ENCODE measurements at places on chromosomes 7 and 10.

DNA sequence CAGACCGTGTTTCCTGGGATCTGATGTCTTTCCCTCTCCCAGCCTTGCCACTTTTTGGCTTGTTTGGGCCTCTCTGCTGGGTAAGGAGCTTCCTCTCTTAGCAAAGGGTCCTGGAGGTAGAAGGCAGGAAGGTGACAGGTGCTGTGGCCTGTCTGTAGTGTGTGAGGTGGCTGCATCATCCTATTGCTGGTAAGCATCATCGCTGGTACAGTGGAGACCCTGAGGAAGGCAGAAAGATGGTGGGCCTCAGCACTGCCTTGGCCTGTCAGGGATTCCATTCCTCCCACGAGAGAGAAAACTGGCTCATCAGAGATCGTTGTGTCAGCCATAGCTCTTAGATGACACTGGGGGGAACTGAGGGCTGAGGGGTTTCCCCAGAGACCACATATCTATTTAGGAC lies 46.5 kb downstream of the ZMIZ1 start:
- no peak for DNase-seq

- DNase-seq, result no peak
These were observed 81.7 kb downstream of the CD36 start for GRCh38 chr7:80720146-80720545.

DNA sequence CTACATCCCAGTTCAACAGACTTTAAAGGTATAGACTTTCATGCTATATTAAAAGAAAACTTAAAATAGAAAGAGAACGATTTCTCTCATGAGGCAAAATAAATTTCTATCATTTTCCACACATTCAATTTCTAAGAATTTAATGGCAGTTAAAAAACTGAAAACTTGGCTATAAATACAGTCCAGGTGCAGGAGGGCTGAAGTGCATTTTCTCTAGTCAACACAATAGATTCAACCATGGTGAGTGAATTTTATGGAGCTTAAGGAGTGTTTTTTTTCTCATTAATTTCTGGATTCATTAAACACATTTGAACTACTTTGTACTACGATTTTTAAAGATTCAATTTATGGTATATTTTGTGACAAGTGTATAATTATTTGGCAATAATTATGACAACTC lies 240.8 kb upstream of the SLC26A5 start:
- DNase-seq, result no peak

DNA sequence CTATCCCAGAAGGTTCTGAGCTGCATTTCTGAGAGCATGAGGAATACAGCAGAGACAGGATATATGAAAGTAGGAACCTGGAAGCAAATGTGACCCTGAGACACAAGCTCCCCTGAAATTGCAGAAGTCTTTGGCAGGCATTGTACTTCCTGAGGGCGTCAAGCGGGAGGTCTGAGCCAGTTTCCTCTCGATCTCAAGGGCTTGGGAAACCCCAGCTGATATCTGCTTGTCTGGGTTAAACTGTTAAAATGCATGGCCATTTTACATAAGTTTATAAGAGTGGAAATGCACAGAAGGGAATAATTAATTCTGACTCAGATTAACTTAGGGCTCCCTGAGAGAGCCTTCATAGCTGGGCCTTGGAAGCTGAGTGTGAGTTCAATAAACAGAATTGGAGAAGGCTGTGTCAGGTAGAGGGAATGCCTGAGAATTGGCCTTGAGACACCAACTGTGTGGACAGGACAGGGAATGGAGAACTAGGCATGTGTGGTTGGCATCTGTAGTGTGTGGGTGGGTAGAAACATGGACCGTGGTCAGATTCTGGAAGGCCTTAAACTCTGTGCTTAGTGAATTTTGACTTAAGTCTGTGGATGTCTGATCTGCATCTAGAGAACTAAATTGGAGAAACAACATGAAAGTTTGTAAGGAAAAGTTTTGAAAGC lies 53.3 kb downstream of the WIPF3 start:
- no peak for DNase-seq

DNA sequence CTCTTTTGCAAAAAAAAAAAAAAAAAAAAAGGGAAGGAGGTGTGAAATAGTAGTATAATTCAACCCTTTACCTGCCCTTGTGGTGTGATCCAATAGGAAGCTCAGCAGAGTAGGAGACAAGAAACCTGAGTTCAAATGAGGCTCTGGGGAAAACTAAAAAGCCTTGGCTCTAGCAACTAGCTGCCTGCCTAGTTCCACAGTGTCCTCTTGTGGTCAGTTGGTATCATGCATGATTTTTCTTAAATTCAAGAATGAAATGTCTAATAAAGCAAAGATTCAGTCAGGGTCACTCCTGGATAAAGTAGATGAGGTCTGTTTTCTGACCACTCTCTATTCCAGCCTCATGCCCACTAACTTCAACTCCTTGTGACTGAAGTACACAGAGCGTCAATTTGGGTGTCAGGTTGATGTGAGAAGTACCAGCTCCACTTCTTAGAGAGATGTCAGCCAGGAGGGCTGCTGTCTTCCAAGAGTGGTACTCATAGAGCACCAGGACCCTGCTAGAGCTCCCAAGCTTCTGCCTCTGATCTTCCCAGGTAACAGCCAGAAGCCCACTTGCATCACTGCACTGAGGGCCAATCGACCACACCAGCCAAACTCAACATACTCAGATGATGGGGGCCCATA lies 10.5 kb downstream of the LSM5 start:
- DNase-seq, result no peak

- DNase-seq, result no peak
These were observed 72.6 kb downstream of the FAM53B start for GRCh38 chr10:124671486-124672075.

GRCh38 chr10:112842832-112843360 lies 107.2 kb upstream of the TCF7L2 start:
- DNase-seq, result no peak

DNA sequence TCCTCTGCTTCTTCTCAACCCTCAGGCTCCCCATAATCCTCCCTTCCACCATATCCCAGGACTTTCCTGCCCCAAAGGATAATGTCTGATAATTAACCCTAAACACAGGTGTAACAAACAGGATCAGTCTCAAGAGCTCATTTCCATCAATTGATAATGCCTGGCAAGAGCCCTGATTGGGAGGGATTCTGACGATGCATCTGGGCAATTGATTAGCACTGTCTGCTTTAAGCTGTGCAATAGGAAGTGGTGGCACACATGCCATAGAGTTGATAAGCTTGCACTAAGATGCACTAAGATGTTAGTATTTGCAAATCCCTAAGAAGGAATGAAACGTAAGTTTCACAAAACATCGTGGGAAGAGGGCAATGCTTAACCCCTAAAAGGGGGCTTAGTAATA lies 27.4 kb upstream of the EGR2 start:
- no peak for DNase-seq

DNA sequence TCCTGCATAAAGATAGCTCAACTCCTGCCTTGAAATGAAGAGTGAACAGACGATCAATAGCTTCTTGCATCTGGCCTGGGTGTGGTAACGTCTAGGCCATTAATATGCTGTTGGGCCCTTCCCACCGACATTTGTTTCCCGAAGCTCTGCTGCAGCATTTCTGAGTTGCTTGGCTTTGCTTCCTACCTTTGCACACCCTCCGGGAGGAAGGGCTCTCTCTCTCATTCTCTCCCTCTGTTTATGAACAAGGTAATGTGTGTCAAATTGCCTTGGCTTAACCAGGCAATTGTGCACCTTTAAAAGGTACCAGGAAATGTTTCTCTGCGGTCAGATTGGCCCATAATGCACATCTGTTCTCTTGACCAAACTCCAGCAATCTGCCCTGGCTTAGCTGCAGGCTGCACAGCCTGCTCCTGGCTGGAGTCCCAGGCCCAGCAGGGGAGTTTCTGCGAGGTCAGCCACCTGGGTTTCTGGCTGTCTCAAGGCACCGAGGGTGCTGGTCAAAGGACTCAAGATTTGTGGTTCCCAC lies 223.7 kb downstream of the SNX10 start:
- DNase-seq, result no peak

DNA sequence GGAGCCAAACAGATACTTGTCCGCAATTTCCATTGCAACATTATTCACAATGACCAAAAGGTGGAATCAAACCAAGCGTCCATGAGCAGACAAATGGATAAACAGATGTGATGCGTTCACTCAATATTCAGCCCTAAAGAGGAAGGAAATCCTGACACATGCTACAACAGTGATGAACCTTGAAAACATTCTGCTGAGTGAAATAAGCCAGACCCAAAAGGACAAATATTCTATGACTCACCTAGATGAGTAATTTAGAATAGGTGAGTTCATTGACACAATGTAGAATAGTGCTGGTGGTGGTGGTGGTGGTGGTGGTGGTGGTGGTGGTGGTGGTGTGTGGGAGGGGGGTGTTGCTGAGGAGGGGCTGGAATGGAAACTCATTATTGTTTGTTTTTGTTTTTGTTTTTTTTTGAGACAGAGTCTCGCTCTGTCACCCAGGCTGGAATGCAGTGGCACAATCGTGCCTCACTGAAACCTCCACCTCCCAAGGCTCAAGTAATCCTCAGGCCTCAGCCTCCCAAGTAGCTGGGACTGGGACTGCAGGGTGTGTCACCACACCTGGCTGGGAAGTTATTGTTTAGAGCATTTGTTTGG lies 28.6 kb downstream of the SMKR1 start:
- DNase-seq, result peak; percentile 46

DNA sequence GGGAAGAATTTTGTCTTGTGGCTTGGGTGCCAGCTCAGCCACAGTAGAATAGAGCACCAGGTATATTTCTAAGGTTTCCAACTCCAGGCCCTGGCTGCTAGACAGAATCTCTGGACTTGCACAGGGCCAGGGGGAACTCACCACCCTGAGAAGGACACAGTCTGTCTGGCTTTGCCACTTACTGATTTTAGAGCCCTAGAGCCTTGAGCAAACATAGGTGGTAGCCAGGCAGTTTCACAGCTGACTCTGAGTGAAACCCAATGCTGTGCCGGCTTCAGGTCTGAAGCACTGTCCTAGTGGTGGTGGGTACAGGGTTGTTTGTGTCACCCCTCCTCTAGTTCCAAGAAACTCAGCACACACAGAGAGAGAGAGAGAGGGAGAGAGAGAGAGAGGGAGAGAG lies 81.6 kb downstream of the TES start:
- no peak for DNase-seq

DNA sequence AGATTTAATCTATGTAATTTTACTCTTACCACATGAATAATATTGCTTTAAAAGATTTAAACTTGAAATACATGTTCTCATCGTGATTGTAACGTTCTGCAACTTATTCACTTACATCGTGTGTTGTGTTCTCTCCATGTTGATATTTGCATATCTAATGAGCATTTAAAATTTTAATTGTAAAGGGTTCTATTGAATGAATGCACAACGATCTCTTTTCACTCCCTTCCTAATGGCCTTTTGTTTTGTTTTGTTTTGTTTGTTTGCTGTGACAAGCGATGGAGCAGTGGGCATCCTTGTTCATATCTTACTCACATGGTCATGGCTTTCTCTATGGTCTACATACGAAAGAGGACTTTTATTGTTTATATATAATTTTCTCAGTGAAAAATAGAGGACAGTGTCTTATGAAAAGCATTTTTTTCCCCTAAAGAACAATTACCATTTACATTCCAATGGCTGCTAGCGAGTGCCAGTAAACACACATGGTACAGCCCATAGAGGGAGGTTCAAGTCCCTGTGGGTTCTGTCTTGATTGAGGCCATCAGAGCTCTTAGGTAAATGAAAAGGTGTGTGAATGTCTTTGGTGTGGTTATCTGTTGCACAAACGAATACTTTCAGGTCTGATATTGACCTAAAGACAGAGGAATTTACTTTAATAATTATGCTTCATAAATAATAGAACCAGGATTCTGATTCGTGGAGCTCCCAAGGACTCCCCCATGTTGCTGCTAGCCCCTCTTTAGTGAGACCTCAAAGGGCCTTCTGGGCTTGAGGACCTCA lies 32.4 kb downstream of the BTBD16 start:
- DNase-seq, result no peak

GRCh38 chr10:78728176-78728575 lies 340.6 kb upstream of the ZMIZ1 start:
- no peak for DNase-seq

DNA sequence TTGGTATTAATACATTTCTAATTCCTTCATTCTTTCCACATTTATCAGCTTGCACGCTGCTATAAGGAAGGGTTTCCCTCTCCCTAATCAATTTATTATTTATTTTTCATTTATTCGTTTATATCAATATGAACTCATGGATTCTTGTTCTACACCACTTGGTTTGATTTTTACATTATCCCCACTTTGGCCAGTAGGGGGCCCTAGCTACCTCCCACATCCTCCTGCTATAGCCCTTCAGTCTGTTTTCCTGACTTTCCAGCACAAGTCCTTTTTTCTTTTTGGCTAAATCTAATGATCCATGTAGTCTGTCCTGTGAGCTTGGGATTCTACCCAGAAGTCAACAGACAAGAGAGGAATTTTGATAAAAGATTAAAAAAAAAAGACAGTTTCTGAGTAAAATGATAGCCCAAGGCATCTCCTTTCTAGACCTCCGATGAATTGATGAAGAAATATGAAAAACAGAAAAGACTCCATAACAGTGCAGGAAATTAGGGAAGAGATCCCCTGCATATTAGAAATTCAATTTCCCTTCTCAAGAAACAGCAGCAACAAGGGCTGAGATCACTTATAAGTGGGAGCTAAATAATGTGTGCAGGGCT lies 47.7 kb downstream of the LYZL2 start:
- no peak for DNase-seq

DNA sequence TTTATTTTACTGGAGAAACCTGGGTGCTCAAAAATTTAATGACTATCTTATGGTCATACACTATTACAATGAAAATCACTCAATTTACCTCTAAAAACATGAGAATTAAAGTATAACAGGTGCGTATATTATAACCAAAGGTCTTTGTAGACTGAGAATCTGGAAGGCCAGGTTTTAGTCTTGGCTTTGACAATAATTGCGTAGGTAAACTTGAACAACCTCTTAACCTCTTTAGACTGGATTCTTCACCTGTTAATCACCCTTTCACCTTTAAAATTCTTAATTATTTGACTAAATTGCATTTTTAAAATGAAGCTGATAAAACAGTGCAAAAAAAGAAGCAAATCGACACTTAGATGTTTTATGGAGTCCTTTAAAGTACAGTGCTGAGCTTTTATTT lies 156.1 kb downstream of the SEMA3E start:
- DNase-seq, result no peak

DNA sequence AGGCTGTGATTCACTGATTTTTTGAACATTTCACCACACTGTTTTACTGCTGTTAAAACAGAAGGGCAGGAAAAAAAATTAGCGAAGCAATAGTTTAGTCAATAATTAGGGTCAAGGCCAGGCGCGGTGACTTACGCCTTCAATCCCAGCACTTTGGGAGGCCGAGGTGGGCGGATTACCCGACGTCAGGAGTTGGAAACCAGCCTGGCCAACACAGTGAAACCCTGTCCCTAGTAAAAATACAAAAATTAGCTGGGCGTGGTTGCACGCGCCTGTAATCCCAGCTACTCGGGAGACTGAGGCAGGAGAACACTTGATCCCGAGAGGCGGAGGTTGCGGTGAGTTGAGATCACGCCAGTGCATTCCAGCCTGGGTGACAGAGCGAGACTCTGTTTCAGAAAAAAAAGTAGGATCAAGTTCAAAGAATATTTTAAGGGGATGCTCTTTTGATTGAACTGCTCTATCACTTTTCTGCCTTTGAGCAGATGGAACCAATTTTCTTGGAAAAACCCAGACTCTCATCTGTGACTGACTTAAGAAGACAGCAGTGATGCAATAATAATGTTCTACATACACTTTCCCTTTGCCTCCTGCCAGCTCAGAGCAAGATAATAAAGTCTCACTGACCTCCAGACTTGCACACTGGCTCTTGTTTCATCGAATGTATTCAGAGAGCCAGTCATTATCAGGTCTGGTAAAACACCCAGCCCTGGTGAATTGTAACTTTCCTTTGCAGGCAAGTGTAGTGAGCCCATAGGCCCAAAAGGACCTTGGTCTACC lies 1.6 kb upstream of the PPA1 start:
- DNase-seq, result no peak

All from activated naive CD4-positive, alpha-beta T cell treated with anti-CD3 and anti-CD28 coated beads, Interleukin-2, amount 50 U/mL, for 16 hours (primary cell).